AG10803 (cell line): ENCODE measurements at places on chromosomes 3 and 15.

- DNase-seq, result peak; percentile 11
These were observed 295.0 kb upstream of the RORA start for GRCh38 chr15:61524086-61524485.

DNA sequence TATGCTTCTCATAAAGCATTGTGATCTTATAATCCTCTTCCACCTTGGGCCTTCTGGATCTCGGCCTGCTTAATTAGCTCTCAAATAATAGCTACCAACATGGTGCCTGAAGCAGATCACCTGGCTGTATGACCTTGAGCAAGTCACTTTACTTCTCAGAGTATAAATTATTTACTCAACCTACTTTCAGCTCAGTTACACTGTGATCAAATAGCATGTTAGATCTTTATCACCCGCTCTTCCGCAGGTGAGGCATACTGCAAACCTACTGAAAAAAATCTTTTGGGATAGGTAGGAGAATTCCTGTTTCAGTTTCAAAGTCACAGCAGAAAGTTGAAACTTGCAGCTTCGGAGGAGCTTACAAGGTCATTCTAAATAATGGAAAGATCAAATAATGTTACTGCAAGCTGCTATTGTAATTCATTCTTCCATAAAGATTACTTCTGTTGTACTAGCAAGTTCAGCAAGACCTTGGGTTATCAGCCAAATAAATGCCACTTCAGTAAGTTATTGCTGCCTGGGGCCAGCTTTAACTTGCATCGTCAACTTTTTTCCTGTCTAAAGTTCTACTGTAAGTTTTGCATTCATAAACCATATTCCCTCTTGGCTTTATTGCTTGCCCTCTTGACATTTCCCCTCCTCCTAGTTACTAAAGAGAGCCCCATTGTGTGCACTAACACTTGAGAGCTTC lies 268.4 kb upstream of the ATP11B start:
- DNase-seq, result no peak

GRCh38 chr3:46665763-46666452 lies 27.6 kb downstream of the ALS2CL start:
- DNase-seq, result no peak

GRCh38 chr15:56410721-56411120 lies 45.5 kb downstream of the TEX9 start:
- DNase-seq, result no peak
